ENCODE measurements at places on chromosomes 5 and 9.

DNA sequence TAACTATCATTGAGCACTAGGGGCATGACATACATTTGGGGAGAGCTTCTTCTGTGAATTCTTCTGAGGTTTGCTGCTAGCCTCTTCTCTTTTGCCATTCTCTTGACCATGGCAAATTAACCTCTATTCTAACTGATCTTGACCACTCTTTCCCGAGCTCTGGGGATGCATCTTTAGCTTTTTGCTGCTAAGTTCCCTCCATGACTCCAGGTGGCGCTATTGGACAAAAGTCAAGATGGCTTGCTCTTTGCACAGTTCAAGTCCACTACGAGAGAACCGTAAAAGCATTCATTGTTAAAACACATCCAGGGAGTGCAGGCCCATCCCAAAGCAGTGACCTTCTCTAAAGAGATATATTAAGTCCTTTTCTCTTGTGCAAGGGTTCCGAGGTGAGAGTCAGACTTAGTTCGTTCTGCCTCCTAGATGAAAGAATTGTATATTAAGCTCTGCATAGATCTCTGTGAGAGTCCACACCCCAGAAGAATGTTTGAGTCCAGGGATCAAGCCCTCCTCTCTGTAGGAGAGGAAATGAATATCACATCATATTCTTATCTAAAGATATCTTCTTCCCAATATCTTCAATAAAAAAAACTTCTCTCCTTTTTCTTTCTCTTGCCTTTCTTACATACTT lies 1152.9 kb upstream of the CDH6 start:
- DNase-seq, result peak; percentile 49

- DNase-seq, result no peak
Observed at GRCh38 chr9:95100071-95100627, 217.4 kb downstream of the FANCC start.

- no peak for DNase-seq
Observed at GRCh38 chr5:83973925-83974815, 253.5 kb upstream of the HAPLN1 start.

DNA sequence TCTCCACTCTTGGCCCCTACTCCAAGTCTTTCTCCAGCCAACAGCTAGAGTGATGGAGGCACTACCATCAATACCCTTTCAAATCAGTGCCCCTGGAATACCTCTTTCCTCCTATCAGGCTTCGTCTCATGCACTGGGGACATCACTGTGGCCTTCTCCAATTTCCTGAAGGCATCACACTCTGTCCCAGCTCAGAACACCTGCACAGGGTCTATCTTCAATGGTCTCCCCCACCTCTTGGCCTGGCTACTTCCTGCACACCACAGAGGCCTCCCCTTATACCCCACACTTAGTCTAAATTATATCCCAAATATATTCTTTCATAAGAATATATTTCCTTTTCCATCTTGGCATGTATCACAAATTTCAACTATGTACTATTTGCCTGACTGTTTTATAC lies 34.5 kb downstream of the ECPAS start:
- DNase-seq, result no peak

GRCh38 chr9:27632254-27632653 lies 59.0 kb upstream of the C9orf72 start:
- no peak for DNase-seq

DNA sequence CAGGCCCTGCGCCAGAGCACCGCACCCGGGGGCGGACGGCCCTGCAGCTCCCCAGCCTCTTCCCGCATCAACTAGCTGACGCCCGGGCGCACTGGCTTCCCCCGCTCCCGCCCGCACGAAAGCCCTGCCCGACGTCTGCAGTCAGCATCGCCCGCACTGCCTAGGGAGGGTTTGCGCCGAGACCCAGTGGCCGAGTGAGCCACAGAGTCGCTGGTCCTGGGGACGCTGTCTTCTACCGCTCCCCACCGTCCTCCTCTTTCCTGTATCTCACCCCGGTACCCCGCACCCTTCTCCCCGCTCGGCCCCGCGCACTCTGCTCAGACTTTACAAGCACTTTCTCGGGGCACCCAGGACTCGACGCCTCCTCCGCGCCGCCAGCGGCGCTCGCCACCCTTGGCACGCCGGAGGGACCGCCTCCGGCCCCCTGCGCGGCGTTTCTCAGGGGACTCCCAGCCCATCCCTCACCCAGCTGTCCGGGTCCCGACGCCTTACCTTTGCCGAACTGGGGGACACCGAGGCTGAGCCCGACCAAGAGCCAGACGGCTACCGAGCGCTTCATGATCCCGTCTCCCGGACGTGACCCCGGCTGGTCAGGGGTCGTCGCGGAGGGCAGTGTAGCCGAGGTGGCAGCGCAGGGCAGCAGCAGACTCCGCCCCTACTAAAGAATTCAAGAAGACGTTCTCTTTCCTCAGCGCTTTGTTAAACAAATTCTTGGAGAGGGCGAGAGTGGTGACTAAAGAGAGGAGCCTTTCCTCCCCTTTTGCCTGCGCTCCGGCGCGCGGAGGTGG lies 670 bp downstream of the EDIL3 start:
- DNase-seq, result no peak

- no peak for DNase-seq
Observed at GRCh38 chr5:81044868-81045267, 84.7 kb downstream of the RASGRF2 start.

GRCh38 chr5:177595991-177596774 lies 3.7 kb upstream of the B4GALT7 start:
- DNase-seq, result no peak

- no peak for DNase-seq
Observed at GRCh38 chr9:92978345-92978875, 31.1 kb downstream of the FGD3 start.

DNA sequence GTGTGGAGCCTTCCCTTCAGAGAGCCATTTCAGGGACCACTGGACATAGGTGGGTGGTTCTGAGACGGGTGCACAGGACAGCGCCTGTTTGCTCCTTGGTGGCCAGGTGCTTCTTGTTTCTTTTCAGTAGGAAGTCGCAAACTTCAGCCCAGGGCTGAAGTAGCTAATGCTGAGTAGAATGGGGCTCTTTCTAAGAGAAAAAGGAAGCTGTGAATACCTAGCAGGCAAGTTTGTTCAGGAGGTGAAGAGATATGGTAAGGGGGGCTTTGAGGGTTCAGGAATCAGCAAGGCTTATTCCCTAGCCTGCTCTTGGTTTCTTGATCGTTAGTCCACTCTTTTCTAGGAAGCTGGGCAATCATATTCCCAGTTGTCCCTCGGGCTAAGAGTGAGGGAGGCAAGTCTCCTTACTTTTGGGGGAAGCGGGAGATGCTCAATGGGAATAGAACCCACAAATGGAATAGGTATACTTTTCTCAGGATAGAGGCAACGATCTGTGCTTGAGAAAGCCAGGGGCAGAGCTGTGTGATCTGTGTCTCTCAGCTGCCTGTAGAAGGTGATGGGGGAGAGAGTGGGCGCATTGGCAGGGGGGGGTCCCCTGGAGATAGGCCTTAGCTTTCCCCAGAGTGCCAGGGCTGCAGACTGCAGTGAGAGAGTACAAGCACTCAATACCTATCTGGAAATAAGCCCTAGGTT lies 1.9 kb upstream of the PURA start:
- peak; percentile 57 for DNase-seq

- DNase-seq, result peak; percentile 58
Observed at GRCh38 chr9:7186175-7186574, 428.4 kb downstream of the KDM4C start.

DNA sequence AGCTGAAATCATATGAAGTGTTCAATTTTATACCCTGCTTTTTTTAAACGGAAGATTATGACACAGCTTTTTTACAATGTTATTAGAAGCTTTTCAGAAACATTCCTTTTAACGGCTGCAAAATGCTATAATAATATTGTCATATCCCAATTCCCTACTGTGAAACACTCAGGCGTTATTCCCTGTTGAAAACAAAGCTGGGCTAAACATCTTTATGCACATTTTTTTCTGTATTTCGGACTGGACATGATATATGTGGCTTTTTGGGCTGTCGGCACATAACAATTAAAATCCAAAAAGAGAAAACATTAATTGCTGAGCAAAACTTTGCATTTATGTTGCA lies 12.0 kb upstream of the CTSL start:
- DNase-seq, result no peak

DNA sequence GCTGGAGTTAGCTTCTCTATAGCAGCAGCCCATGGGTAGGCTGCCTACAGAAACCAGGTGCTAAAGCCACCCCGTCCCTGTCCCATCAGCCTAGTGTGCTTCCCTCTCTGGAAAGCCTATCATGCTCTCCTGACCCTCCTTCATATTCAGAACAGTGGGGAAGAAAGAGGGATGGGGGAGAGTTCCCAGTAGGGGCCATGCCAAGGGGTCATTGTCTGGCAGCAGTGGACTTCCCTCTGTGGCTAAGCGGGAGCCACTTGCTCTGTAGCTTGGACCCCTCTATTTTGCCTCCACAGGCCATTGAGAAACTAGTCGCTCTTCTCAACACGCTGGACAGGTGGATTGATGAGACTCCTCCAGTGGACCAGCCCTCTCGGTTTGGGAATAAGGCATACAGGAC lies 17.5 kb downstream of the PTPA start:
- no peak for DNase-seq

DNA sequence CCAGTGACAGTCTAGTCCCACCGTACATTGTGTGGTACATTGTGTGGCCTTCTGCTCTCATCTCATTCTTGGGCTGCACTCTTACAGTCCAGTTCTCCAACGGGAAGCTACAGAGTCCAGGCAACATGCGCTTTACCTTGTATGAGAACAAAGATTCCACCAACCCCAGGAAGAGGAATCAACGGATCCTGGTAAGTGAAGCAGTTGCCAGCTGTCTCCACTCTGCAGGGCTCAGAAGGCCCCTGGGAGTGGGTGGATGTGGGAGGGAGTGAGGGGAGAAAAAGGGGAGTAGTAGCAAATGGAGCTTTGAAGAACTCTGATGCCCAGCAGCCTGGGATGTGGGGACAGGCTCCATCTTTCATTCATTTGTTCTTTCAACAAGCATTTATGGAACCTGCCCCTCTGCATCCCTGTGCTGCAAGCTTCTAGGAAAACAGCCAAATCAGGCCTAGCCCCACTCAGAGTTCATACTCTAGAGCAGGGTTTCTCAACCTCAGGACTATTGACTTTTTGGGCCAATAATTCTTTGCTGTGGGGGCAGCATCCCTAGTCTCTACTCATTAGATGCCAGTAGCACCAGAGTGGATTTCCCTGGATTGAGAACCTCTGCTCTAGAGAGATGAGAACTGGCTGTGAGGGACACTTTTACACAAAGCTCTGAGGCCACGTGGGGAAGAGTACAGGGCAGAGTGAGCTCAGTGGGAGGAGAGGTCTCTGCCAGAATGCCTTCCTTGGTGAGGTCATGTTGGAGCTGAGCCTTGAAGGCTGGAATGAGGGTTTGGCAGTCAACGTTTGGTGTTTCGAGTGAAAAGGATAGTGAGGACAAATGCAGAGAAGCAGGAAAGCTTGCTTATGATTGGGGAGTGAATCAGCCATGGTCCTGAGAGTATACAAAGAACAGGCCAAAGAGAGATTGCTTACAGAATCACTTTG lies 1.1 kb downstream of the POLR1E start:
- peak; percentile 34 for DNase-seq

DNA sequence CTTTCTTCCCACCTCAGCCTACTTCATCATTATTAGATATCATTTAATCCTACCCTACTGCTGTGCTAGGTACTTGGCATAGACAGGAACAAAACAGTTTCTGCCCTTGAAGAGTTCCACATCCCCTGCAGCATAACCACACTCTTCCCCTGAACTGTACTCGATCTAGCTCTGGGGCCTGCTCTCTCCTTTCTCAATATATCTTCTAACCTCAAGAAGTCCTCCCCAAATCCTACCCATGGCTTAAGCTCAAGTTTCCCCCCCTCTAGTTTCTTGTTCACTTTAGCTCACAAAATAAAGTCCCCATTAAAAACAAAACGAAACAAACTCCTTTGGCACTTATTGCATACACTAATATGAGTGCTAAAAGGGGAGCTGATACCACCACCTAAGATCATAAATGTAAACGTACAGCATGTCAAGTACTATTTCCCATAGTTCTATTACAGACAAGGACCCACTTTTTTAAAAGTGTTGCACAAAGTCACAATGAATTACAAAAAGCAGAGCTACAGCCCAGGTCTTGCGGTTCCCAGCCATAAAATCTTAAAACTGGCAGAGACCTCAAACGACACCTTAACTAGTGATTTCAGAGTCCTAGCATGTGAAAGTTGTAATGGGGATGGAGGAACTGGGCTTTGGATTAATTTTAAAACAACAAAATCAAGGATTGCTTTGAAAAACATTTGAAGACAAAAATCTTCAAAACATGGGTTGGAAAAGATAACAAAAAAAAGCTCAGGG lies 80.7 kb downstream of the PTPDC1 start:
- DNase-seq, result peak; percentile 47

- DNase-seq, result peak; percentile 80
Observed at GRCh38 chr5:168291342-168291963, at the start of gene WWC1. Gene WWC1, plus strand, starts transcription at chr5:168291645. Its CDS starts 508 bp downstream, at chr5:168292153.

GRCh38 chr9:13750639-13751038 lies 471.1 kb upstream of the MPDZ start:
- no peak for DNase-seq

- no peak for DNase-seq
Observed at GRCh38 chr9:106869458-106869857, 6.5 kb downstream of the ZNF462 start.

DNA sequence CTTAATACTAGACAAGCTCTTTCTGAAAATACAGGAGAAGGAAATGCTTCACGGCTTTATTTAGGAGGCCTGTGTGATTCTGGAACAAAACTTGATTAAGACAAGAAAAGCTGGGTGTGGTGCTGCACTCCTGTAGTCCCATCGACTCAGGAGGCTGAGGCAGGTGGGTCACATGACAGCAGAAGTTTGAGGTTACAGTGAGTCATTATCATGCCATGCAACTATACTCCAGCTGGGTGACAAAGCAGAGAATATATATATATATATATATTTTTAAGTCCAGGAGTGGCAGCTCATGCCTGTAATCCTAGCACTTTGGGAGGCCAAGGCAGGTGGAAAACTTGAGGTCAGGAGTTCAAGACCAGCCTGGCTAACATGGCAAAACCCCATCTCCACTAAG lies 33.1 kb upstream of the SPIN1 start:
- no peak for DNase-seq

GRCh38 chr5:150146235-150146634 lies 9.4 kb downstream of the PDGFRB start:
- no peak for DNase-seq

DNA sequence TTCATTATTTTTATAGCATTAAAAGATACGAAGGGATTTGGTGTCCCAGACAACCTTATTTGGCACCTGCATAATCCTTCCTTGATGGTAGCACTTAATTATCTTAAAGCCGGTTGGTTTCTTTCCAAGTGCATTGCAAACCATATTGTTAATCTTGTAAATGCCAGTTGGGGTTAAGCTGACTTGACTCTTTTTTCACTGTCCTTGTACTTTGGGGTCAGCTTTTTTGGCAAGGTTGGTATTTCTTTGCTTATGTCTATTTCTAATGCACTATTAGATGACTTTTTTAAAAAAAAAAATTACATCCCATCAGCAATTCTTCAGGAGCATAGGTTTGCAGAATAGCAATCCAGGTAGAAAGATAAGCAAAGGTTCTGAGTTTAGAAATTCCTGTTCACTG lies 466.8 kb upstream of the TLE4 start:
- no peak for DNase-seq

DNA sequence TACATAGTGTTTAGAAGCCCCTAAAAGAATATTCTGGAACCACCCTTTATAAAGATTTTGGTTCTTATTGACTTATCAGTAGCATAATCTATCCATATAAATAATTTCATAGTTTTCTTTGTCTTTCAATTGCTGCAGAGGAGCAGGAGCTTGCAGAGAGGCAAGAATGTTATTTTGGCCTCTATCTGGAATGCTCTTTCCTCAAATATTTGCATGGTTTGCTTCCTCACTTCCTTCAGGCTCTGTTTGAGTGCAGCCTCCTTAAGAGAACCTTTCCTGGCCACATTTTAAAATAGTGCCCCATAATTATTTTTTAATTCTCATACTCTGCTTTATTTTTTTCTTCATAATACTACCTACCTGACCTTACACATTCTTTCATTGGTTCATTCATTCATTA lies 1.5 kb downstream of the C5 start:
- no peak for DNase-seq
